ENCODE measurements at places on chromosomes 1 and 21.

DNA sequence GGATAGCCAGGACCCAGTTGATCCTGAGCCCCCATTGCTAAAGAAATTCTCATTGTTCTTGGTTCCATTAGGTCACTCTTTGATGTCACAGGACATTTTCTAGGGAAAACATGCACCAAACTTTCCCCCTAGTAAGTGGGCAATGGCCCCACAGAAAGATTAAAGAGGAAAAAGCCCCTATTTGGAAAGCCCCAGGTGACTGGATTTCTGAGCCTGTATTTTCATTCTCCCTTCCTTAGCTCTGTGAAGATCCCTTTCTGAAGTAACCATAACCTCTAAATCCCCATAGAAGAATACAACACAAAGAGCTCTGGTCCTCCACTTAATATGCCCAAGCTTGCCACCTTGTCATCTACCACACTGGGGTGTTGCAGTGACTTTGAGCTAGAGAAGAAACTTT is 232.3 kb upstream of the FGGY start:
- DNase-seq = no peak

GRCh38 chr1:174447866-174448530 is at the start of gene GPR52:
Gene GPR52, plus strand, starts transcription at chr1:174447964. Its CDS starts 148 bp downstream, at chr1:174448112.
- DNase-seq = no peak

DNA sequence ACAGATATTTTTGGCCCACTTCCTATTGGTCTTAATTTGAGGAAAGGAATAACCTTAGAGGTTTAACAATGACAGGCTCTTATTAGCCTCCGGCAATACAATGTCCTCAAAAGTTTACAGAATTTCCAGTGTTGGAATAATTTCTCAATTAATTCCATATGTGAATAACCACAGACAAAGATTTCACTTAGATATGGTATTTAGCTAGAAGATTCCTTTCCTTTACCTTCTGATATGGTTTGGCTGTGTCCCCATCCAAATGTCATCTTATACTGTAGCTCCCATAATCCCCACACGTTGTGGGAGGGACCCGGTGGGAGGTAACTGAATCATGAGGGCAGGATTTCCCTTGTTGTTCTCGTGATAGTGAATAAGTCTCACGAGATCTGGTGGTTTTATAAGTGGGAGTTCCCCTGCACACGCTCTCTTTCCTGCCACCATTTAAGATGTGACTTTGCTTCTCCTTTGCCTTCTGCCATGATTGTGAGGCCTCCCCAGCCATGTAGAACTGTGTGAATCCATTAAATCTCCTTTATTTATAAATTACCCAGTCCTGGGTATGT is 54.9 kb upstream of the RGS7 start:
- DNase-seq = peak; percentile 92

DNA sequence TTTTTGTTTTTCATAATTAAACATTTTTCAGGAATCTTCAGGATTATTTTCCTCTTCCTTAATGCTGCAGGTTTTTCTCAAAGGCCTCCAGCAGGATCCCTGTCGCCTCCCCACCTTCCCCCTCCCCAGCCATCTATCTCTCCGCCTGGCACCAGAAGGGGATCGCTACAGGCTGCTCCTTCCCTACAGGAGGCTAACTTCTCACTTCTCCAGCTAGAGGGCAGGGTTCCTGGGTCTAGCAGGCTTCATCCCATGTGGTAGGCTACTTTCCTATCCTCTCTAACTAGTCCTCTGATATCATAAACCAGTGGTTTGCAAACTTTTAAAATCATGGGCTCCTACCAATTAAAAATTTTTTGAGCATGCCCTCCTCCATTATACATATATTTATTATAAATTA is 104.1 kb downstream of the KCNN3 start:
- DNase-seq = no peak

DNA sequence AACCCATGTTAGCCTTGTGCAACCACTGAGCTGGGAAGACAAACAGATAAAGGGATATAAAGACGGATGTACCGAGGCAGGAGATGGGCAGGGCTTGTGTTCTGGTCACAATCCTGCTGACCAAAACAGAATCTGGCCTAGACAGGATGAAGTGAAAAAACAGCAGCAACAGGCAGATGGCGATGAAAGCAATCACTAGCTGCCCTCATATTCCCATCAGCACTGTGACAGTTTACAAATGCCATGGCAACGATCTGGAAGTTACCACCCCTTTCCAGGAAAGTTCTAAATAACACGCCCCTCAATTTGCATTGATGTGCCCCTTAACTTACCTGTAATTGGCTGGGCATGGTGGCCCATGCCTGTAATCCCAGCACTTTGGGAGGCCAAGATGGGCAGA is 40.6 kb upstream of the CD46 start:
- DNase-seq = peak; percentile 35

- DNase-seq = no peak
Observed at GRCh38 chr1:203366476-203366875, 15.6 kb upstream of the FMOD start.

- peak; percentile 32 for DNase-seq
Observed at GRCh38 chr1:32775640-32776337, 41.4 kb downstream of the YARS1 start.

DNA sequence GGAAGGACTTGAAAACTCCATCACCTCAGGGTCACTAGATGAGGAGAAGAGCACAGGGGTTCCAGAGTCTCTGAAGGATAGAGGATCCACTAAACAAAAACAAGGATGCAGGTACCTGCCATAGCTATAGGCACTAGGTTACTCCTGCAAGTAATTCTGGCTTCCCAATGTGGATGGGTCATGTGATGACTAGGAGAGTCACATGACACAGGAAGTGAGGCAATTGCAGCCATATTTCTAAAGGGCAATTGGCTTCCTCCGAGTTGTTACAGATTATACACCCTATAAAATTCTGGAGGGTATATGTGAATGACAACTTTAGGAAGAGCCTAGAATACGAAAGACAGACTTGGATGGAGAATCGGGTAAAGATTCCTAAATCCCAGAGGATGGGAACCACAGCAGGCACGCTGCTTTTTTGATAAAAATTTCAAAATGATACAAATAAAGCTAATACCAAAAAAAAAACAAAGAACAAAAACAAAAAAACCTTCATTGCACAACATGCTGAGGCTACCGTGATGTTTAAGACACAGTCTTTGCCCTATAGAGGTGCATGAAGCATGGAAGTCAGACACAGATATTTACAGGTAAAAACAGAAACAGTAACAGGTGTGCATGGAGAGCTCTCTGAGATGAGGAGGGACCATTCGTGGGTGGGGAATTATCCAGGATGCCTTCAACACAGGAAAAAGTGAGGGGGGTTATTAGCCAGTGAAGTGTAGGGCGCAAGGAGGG is 10.5 kb downstream of the MTX1 start:
- DNase-seq = peak; percentile 54

DNA sequence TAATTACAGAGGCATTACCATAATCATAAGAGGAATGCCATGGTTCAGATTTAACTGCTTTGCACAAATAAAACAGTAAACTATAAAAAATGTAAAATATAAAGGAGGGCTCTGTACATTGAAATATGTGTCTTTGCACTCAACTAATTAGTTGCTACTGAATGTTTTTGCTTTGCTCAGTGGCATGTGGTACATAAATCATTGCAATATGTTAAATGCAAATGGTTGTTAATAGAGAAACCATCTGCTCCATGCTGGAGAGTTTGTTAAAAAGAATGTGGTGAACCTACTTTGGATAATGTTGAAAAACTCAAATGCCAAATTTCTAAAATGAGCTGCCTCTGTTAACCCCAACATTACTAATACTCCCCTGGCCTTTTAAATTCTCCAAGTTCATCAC is 201.5 kb downstream of the NTNG1 start:
- DNase-seq = no peak

DNA sequence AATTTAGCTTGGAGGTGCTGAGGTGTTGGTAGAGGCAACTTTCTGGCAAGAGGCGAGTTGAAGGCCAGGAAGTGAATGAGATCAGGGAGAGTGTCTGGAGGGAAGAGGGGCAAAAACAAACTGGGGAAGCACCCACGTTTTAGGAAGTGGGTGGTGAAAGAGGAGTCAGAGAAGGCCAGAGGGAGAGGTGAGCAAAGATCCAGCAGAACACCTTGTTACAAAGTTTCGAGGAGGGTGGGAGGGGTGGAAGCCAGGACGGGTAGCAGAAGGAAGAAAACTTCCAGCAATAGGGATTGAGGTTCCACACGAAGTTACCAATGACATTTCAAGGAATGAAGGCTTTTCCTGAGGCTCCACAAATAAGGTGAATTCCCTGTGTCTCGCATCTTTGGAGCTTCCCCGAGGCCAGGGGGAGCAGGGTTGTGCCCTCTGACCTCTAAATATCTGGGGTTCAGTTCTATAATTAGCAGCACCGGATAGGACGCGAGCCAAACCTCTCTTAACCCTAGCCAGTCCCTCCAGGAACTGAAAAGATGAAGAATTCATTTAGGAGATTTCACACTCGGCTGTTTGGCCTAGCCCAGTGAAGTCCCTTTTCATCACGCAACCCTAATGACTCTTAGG is 578 bp upstream of the SESN2 start:
- DNase-seq = no peak

- no peak for DNase-seq
Observed at GRCh38 chr21:34180407-34180806, 107.0 kb downstream of the MRPS6 start.

DNA sequence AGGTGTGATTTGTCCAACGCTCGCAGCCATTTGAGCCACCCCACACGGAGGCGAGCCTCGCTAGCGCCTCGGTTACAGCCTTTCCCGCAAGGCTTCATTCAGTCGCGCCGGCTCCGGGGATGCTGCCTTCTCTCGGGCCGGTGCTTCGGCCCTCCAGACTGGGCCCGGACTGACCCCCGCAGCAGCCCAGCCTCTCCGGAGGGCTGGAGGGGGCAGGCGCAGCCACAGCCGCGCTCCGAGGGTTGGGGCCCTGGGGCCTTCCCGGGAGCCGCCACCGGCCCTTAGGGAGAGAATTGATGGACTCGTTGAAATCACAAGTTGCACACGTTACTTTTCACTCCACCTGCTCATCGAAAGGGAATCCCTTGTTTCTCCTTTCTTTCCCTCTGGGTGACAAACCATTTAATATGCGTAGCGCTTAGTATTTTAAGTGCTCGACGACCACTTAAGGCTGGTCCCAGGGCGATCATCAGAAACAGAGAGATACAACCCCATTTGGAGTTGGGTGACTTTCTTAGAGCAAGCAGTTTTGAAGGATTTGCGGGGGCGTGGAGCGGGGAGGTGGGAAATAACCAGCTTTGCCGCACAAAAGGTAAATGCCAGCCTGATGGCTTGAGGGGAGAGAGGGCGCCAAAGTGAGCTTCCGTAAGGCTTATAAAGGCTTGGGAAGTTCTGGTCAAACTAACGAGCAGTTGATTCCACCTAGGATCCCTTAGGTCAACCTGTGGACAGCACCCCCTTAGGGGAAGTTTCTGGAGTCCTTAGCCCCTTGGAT is 24.6 kb upstream of the ENAH start:
- DNase-seq = no peak

DNA sequence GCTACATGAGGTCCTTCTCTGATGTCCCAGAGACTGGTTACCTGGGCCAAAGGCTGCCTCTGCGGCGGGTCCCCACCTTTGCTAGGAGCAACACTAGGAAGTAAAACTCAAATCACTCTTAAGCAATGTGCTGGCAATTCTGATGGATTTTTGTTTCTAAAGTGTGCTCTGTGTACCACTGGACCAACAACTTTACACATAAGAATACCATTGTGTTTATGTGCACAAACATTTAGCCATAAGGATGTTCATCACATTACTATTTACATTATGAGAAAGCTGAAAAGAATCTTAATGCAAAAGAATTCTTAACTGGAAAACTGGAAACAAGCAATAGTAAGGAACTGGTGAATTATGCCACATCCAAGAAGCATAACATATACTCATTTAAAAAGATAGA is 38.6 kb downstream of the SSBP3 start:
- peak; percentile 16 for DNase-seq

- DNase-seq = no peak
Observed at GRCh38 chr1:118247593-118247992, 62.6 kb upstream of the SPAG17 start.

- DNase-seq = no peak
Observed at GRCh38 chr1:204909109-204909508, 38.4 kb downstream of the NFASC start.

GRCh38 chr1:43229826-43230780 is 39.7 kb upstream of the TMEM125 start:
- DNase-seq = peak; percentile 67

GRCh38 chr1:55632906-55633305 is 417.7 kb upstream of the USP24 start:
- peak; percentile 65 for DNase-seq

- peak; percentile 66 for DNase-seq
Observed at GRCh38 chr1:9110669-9111356, 18.1 kb downstream of the GPR157 start.

DNA sequence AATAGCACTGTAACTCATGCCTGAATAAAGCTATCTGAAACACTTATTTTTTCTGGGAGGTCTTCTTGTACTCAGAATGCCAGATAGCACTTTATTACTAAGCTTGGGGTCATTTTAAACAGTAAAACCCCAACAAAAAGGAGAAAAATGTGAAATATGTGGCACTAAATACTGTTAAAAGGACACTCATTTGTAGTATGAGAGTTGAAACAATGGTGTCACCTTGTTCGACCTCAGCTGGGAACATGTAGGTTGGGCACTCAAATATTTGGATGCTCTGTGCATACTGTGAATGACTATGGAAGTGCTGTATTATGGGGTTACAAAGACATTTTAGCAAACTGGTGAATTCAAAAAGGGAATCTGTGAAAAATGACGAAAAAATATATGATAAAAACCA is 53.9 kb downstream of the SELENOF start:
- DNase-seq = no peak

GRCh38 chr1:171852272-171852671 is 11.0 kb downstream of the DNM3 start:
- DNase-seq = peak; percentile 39

DNA sequence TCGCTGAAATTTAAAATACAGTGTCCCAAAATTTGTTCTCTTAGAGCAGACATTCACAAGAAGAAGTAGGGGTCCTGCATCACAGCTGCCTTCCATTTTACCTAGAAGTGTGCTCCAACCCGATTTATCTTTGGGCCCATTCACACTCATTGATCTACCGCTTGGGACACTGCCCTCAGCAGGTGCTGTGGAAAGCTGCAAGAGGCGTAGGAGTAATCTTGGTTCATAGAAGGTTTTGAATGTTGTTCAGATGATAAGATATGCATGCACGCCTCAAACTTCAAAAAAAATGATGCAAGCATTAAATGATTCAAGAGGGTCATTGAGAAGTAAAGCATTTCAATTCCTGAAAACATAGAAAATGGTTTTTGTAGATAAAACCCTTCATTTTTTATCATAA is 18.6 kb upstream of the C1orf105 start:
- no peak for DNase-seq

- DNase-seq = no peak
Observed at GRCh38 chr1:10738061-10739058, 58.1 kb downstream of the CASZ1 start.

GRCh38 chr1:169779970-169780369 is 14.7 kb downstream of the METTL18 start:
- DNase-seq = peak; percentile 6

GRCh38 chr1:160520582-160520981 is 2.5 kb downstream of the SLAMF6 start:
- DNase-seq = no peak

- DNase-seq = no peak
Observed at GRCh38 chr1:210617293-210617692, 288.6 kb downstream of the HHAT start.

Data from fibroblast of gingiva (primary cell).